ENCODE measurements at places on chromosomes 12 and 14. TPM values are rescaled to one million over a fixed set of nuclear protein-coding genes. Genes with fewer than 3 reads are reported as not detected.

LTB4R2 gene
- 7.6 TPM for total RNA-seq

TAS2R13 gene
- total RNA-seq, result 1.5 TPM

DNA sequence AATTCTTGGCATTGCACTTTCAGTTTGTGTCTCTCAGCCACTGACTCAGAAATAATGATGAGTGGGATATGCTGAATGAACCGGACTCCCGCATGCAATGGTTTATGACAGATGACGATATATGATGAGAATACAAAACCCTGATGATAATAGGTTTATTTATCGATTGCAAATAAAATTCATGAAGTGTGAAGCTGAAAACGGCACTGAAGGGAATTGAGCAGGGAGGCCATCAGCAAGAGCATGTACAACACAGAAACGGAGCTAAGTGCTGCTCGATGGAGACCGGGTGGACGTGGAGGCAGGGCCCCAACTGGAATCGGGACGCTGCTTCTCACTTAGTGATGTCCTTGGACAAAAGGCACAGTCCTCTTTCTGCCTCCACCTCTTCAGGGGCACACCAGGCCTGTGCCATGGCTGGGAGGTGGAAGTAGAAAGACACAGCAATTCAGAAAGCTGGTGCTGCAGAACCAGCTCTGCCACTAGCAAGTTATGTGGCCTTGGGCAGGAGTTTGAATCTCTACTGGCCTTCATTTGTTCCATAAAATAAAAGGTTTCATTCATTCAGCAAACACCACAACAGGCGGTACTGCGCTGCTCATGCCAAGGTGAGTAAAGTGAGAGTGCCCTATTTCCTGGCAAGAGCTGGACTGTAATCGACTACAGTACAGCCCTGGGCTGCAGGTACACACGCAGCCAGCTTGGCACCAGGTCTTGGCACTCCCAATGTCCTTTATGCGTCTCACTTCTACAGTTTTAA is 117.0 kb downstream of the EGLN3 start:
- no peak for DNase-seq

- no peak for DNase-seq
Measured at GRCh38 chr14:76320486-76320885, 55.5 kb upstream of the ESRRB start.

GRCh38 chr14:68979021-68979721 is at the start of gene ACTN1:
TSS of gene ACTN1 (minus strand) at chr14:68979302. CDS start at chr14:68979056, 246 bp downstream.
- peak; percentile 99 for DNase-seq

- peak; percentile 86 for DNase-seq
Measured at GRCh38 chr12:85462888-85463287, 182.9 kb downstream of the ALX1 start.

- peak; percentile 27 for DNase-seq
Measured at GRCh38 chr12:60257063-60257462, 661.2 kb downstream of the SLC16A7 start.

- DNase-seq, result no peak
Measured at GRCh38 chr12:65152012-65152411, 17.4 kb upstream of the LEMD3 start.

Data from A673 (cell line).